Natural killer cell treated with Interleukin-12 subunit alpha and Interleukin-12 subunit beta and Interleukin-15 and Interleukin-18, amount 100 ng/mL, for 72 hours (primary cell): ENCODE measurements at places on chromosomes 16 and 17. TPM values are rescaled to one million over a fixed set of nuclear protein-coding genes. Genes with fewer than 3 reads are reported as not detected.

The SOX15 gene
- total RNA-seq = not detected

The ICAM2 gene
- total RNA-seq = 14.1 TPM

The ZDHHC7 gene
- total RNA-seq = 43.9 TPM

The TNFRSF17 gene
- not detected for total RNA-seq

The SUMO2 gene
- 332 TPM for total RNA-seq

The KRTAP9-8 gene
- total RNA-seq = not detected

The TMEM235 gene
- not detected for total RNA-seq

The CFAP97D1 gene
- not detected for total RNA-seq

The PRSS53 gene
- total RNA-seq = 5.1 TPM

The VPS9D1 gene
- total RNA-seq = 11.0 TPM

The TIMP2 gene
- total RNA-seq = 0.43 TPM

The PRAC1 gene
- total RNA-seq = not detected

The TAF15 gene
- 235 TPM for total RNA-seq

The C16orf89 gene
- not detected for total RNA-seq

The TEX19 gene
- total RNA-seq = not detected

The MT1G gene
- total RNA-seq = 7.5 TPM

The BICDL2 gene
- 0.67 TPM for total RNA-seq

The FN3KRP gene
- 29.4 TPM for total RNA-seq

The PLXDC1 gene
- not detected for total RNA-seq

The TEPSIN gene
- total RNA-seq = 61.7 TPM

The WNT9B gene
- not detected for total RNA-seq

The HSPB9 gene
- not detected for total RNA-seq

The CXCL16 gene
- total RNA-seq = 46.3 TPM

The ODAD4 gene
- 0.12 TPM for total RNA-seq

The CHST5 gene
- total RNA-seq = not detected

The IL17C gene
- total RNA-seq = 1.0 TPM

The CCDC144A gene
- total RNA-seq = 1.5 TPM

The TPPP3 gene
- 0.31 TPM for total RNA-seq

The PDILT gene
- not detected for total RNA-seq

The OTOA gene
- 0.25 TPM for total RNA-seq

The KRTAP9-3 gene
- total RNA-seq = not detected

The TP53TG3F gene
- total RNA-seq = not detected

The CALB2 gene
- not detected for total RNA-seq

The CACNG1 gene
- total RNA-seq = not detected

The MT1A gene
- 22.4 TPM for total RNA-seq

The DDX28 gene
- total RNA-seq = 16.2 TPM

The MIEN1 gene
- total RNA-seq = 64.6 TPM

The IGF2BP1 gene
- total RNA-seq = not detected

The NPIPB13 gene
- 38.2 TPM for total RNA-seq

The ULK2 gene
- total RNA-seq = 7.5 TPM

The CCDC200 gene
- total RNA-seq = not detected

The BCAS3 gene
- 19.5 TPM for total RNA-seq

The GLG1 gene
- 69.6 TPM for total RNA-seq

The RHBDF1 gene
- total RNA-seq = 0.84 TPM

The MMP28 gene
- not detected for total RNA-seq

The NGFR gene
- 0.26 TPM for total RNA-seq

The C16orf54 gene
- 17.9 TPM for total RNA-seq

The PRR29 gene
- total RNA-seq = 0.50 TPM

The ABCC6 gene
- not detected for total RNA-seq

The CAPN15 gene
- total RNA-seq = 139 TPM

The KRT15 gene
- total RNA-seq = not detected
